Effector memory CD8-positive, alpha-beta T cell (primary cell): ENCODE measurements at places on chromosomes 13 and 19.

GRCh38 chr19:16442386-16443276, 29.1 kb downstream of the EPS15L1 start:
- no peak for DNase-seq

- DNase-seq: no peak
Observed at GRCh38 chr13:111051041-111051725, 63.9 kb upstream of the ARHGEF7 start.

DNA sequence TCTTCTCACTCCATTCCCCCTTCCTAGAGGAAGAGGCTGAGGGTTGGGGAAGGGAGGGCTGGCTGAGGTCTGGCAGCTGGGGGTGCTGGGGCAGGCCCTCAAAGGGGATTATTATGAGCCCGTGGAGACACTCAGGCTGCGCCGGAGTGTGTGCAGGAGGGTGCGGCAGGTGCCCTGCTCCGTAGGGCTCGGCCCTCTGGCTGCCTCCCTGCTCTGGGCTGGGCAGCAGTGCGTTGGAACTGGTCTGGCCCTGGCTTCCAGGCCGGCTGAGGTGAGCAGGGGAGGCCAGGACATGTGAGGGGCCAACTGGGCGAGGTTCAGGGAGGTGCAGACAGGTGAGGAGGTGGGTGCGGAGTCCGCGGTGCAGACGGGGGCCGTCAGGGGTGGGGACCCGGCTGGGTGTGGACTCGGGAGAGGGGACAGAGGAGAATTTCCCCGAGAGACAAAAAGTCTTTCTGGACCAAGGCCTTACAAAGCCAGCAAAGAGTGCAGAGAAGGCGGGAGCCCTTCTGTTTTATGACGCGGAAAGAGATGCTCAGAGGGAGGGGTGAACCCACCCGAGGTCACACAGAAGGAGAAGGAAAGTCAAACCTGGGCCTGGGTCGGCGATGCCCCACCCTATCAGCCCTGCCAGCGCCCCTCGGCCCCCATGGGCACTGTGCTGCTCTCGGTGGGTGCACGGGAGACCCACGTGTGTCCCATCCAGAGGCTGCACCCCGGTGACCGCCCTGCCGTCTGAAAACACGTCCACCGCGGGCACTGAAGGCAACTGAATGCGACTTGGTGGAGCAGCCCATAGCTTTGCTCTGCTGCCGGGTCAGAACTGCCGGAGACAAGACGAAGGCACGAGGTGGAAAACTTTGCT, 31.0 kb downstream of the PIP5K1C start:
- DNase-seq: no peak

DNA sequence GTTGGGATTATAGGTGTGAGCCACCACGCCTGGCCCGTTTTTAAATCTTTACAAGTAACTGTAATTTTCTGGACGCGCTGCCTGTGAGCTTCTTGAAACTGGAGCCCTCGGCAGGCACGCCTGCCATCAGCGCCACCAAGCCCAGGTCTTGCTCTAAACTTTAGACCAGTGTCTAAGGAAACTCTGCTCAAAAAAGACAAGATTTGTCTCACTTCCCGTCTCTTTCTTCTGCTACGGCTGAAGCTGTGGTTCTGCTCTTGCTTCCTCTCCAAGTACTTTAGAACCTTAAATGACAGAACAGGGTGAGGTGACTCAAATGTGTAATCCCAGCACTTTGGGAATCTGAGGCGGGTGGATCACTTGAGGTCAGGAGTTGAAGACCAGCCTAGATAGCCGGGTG, 24.9 kb downstream of the RCN3 start:
- DNase-seq: no peak

DNA sequence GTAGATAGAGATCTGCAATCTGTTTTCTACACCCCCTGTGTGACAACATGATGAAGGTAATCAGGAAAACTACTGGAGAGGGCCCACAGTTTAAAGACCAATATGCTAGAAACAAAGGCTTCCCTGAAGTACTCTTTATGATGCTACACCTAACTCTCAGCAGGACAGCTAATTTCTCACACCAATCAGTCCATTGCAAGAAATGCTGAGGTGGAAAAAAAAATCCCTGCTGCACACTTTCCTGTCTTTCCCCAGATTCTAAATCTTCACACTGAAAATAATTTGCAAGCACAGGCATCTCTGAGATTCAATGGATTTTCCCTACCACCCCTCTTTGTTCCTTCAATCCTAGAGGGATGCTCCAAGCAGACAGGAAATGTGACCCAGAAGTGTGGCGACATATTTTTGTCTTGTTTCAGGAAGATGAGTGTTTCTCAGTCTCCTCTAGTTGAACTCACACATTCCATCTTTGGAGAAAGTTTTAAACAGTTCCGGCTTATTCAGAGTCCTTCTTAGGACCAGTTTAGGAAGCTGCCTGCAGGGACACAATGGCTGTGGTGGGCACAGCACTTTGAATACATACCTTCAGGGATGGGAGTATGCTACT, 671.6 kb downstream of the DIAPH3 start:
- no peak for DNase-seq

DNA sequence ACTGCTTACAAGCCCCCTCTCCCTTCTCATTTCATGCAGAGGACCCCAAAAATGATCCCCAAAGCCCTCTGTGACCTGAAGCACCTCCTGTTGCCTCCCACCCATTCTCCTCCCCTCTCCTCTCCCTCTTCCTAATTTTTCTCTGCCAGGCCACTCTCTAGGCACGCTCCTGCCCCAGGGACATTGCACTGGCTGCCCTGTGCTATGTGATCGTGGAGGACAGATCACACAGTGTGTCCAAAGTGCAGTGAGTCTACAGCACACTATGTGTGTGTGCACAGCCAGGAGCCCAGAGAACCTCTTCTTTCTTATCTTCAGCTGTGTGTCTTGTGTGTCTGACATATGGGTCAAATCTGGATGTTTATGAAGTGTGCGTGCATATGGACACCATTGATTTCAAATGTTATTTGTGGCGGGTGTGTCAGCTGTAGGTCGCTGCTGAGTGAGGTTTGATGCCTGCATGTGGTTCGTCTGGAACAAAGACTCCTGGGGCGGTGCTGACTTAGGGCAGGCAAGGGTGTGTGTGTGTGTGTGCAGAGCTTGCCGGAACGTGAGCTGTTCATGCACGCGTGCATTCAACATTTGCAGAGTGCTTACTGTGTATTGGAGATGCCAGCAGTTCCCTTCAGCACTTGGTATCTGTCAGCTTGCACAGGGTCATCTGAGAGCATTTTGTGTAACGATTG, 2.1 kb upstream of the KLHL26 start:
- no peak for DNase-seq

DNA sequence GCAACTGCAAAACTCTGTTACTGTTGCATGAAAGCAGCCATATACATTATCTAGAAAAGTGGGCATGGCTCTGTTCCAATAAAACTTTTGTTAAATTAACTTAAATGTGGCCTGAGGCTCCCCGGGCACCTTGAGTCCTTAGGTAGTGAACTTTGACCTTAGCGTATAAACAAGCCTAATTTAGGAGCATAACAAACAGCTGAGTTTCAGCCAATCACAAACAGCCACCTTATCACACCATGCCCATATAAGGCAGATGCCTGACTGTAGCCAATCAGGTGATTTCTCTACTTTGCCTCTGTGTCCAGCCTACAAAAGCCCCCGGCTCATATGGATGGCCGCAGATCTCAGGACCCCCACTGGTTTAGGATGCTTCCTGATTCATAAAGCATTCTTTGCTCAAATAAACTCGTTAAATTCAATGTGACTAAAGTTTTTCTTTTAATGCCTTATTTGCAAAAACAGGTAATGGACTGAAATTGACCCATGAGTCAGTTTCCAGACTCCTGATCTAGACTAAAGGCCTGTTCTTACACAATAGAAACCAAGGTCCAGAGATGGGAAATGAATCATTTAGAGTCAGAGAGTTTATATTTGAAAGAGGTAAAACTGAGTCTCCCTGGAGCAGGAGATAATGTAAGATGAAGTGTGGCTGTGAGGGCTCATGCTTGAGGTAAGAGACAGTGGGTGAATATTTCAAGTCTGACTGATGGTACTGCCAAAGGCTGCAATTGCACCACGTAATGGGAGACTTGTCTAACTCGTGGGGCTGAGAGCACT, 130.2 kb downstream of the FGF9 start:
- no peak for DNase-seq

DNA sequence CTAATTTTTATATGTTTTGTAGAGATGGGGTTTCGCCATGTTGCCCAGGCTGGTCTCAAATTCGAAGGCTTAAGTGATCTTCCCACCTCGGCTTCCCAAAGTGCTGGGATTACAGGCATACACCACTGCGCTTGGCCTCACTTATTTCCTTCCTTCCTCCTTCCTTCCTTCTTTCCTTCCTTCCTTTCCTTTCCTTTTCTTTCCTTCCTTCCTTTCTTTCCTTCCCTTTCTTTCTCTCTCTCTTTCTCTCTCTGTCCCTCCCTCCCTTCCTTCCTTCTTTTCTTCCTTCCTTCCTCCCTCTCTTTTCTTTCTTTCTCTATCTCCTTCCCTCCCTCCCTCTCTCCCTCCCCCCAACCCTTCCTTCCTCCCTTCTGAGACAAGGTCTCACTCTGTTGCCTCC, 36.8 kb downstream of the TRPM4 start:
- no peak for DNase-seq

DNA sequence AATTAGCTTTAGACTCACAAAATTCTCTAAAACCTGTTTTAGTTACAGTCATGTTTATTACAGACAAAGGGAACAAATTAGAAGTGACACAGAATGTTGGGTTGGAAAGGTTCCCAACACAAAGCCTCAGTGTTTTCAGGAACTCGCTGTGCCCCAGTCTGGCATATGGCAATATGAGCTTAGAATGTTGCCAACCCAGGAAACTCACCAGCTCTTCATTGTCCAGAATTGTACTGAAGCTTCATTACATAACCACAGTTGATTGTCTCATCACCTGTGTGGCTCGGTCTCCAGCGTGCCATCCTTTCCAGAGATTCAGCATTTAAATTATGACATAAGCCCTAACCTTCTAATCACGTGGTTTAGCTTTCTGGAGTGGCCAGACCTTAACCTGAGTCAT, 19.1 kb downstream of the ZNF264 start:
- no peak for DNase-seq

DNA sequence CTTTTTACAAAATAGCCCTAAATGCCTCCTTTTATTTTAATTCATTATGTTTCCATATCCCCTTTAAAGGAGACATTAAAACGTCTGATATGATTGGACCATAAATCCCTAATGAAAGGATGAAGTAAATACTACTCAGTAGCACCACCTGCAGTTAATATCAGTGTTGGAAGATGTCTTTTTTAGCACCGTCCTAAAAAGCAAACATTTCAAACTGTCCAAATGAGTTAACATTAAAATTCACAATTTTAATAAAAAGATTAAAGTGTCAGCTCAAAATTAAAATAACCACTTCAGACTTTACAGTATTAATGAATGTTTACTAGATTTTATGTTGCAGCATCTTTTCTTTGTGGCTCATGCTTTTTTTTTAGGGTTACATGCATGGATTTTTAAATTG, 12.3 kb downstream of the ZNF507 start:
- no peak for DNase-seq

DNA sequence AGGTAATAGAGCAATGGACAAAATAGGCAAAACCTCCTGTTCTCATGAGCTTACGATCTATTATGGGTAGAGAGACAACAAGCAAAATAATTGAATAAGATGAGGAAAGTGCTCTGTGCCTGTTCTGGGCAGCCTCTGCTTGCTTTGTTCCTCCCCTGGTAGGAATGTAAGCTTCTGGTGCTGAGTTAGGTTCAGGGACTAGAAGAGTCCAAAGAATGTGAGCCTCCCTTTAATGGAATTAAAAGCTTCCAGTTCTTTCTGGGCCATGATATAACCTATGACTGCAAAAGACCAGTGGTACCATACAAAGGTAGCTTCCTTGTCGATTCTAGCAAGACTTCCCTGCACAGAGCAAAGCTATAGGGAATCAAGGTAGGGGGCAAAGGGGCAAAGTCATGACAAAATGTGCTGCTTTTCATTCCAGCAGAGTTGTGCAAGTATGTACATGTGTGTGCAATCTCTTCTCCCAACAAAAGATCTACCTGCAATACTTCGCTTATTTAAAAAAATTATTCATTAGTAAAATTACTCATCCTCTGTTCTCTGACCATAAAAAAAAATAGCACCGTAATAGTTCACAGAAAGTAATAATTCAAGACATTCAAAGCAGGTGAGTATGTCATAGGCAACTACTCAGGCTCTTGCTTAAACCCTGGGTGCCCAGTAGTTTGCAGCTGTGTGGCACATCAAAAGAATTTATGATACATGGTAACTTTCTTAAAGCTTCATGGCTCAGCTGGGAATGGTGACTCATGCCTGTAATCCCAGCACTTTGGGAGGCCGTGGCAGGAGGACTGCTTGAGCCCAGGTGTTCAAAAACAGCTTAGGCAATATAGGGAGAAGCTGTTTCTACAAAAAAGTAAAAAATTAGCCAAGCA, 21.4 kb downstream of the ACOD1 start:
- no peak for DNase-seq

- no peak for DNase-seq
Observed at GRCh38 chr19:36401475-36401874, 17.0 kb downstream of the ZFP82 start.

GRCh38 chr13:52599848-52600603, 42.2 kb upstream of the HNRNPA1L2 start:
- no peak for DNase-seq

DNA sequence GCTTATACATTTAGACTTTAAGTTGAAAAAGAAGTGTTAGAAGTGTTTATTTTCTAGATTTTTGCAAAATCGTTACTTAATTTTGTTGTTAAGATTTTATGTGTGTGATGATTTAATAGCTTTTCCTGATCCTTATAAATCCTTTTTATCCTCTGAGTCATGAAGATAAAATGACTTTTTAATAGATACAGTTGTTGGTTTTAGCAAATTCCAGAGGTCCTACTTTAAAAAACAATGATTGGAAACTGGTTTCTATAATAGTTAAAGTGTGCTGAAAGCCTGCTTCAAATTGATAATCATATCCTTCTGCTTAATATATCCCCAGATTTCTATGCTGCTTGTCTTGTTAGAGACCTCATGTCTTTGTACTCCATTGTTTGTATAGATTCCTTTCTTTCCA, 39.0 kb downstream of the RNASEH2B start:
- no peak for DNase-seq

DNA sequence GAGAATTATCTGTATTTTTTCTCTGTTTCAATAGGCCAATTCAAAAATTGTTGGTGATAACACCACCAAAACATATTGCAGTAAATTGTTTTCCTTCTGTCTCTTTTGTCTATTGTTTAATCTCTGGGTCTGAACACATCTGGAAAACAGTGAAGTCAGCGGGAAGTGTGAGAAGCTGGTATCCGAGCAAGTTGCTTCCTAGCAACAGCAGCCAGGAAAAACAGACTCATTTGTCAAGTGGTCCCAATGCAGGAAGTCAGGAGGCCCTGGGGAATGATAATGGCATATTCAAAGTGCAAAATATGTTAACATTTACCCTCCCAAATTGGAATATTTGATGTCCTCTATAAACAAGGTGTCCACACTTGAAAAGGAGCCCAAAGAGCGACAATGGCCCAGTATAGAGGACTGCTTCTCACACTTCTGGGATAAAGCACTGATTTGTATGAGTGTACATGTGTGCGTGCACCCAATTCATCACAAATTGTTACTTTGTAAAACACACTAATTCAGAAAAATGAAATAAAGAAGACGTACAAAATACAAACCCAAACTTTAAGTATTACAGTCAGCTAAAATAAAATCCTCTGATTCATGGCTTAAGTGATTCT, 515.0 kb downstream of the TBC1D4 start:
- DNase-seq: no peak
